ENCODE measurements at places on chromosomes 2 and 18. TPM values are rescaled to one million over a fixed set of nuclear protein-coding genes. Genes with fewer than 3 reads are reported as not detected.

Gene STK16
- 36.2 TPM for polyA plus RNA-seq

Gene PLEKHB2
- polyA plus RNA-seq = 32.8 TPM

Gene SLC35F5
- polyA plus RNA-seq = 113 TPM

Gene FABP1
- polyA plus RNA-seq = 3.2 TPM

Gene SOX11
- polyA plus RNA-seq = 38.7 TPM

Gene RIT2
- polyA plus RNA-seq = not detected

Gene OR6B2
- not detected for polyA plus RNA-seq

Gene IL1F10
- not detected for polyA plus RNA-seq

Gene STPG4
- 0.73 TPM for polyA plus RNA-seq

Gene AQP12A
- not detected for polyA plus RNA-seq

Gene RAB27B
- polyA plus RNA-seq = 9.3 TPM

Gene DCC
- polyA plus RNA-seq = 2.5 TPM

Gene FSHR
- 0.12 TPM for polyA plus RNA-seq

Gene C2orf72
- polyA plus RNA-seq = 0.54 TPM

Gene CRYGC
- polyA plus RNA-seq = not detected

Gene NCKAP5
- polyA plus RNA-seq = 19.6 TPM

Gene DNAJC5G
- 0.53 TPM for polyA plus RNA-seq

Gene GCG
- polyA plus RNA-seq = not detected

Measured in right lung (tissue), 10 donors.